ENCODE measurements at places on chromosomes 12 and 14. TPM values are rescaled to one million over a fixed set of nuclear protein-coding genes. Genes with fewer than 3 reads are reported as not detected.
A peak's percentile ranks its signal among the peaks of the same experiment; 100 is the strongest.

DNA sequence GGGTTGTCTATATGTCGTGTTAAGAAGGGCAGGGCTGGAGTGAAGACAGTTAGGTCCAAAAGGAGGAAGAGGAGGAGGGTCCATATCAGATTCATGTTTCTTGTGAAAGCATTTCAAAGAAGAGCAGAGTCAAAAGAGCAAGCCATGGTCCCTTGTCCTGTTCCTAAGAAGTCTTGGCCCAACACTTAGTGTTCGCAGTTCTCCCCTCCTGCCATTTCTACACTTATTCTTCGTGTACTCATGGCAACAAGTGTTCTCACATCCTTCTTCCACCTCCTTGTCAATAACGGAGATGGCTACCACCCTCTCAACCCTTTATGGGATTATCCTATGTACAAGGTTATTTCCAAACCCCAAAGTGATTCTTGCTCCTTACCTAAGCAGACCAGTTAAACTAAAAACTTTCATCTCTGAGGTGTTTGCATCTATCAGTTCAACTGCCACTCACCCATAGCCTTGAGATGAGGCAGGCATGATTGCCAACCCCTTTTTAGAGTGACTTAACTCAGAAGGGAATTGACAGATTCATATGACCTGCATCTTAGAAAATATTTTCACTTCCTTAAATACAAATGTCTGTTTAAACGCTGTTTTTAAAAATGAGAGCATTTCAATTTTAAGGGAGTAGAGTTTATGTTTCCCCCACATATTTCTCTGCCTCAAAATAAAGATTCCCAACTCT, 19.8 kb upstream of the RNASE2 start:
- peak; percentile 55 for DNase-seq

- no peak for DNase-seq
Measured at GRCh38 chr12:95733141-95733825, 57.3 kb downstream of the NTN4 start.

DNA sequence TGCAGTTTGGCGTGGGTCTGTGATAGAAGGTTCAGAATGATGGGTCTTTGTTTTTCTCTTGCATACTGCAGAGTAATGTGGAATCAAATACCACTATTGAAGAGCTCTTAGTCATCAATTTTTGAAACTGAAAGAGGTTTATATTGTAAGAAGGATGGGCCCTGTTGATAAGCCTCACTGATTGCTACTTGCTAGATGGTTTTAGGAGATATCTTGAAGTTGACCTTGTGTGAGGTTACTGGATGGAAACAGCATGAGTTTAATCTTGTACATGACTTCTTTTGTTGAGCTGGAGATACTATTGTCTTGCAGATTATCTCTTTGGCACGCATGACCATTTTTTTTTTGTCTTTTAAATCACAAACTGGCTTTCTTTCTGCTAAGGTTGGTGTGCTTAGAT, 13.8 kb downstream of the BICD1 start:
- DNase-seq, result no peak

GRCh38 chr14:71005076-71005475, 97.8 kb downstream of the PCNX1 start:
- DNase-seq, result no peak

GRCh38 chr14:104775073-104775489, 20.5 kb downstream of the AKT1 start:
- DNase-seq, result no peak

DNA sequence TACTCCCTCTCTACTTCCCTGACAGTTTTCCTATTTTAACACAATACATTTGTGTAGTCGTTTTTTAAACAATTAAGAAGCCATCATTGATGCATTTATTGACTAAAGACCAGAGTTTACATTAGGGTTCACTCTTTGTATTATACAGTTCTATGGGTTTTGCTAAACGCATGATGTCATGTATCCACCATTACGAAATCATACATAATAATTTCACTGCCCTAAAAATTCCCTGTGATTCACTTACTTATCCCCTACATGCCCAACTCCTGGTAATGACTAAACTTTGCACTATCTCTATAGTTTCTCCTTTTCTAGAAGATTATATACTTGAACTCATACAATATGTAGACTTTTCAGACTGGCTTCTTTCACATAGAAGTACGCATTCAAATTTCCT, 1016.5 kb upstream of the FOXG1 start:
- DNase-seq, result no peak

Gene FBRSL1
- 4.0 TPM for total RNA-seq

Gene CLEC2A
- not detected for total RNA-seq

Gene NINJ2
- total RNA-seq, result 1.8 TPM

Gene NTF3
- not detected for total RNA-seq

Measured in Karpas-422 (cell line).